ENCODE measurements at places on chromosomes 5 and 9. TPM values are rescaled to one million over a fixed set of nuclear protein-coding genes. Genes with fewer than 3 reads are reported as not detected.

The DAB2IP gene
- not detected for polyA plus RNA-seq

The PIP5K1B gene
- 9.0 TPM for polyA plus RNA-seq

The NUTM2G gene
- polyA plus RNA-seq, result not detected

The KIF27 gene
- 3.6 TPM for polyA plus RNA-seq

The CD180 gene
- polyA plus RNA-seq, result 42.0 TPM

The DRD1 gene
- polyA plus RNA-seq, result not detected

The SPINK6 gene
- not detected for polyA plus RNA-seq

The PCDHGB5 gene
- 0.27 TPM for polyA plus RNA-seq

The RNF180 gene
- polyA plus RNA-seq, result not detected

The SLC25A2 gene
- 0.20 TPM for polyA plus RNA-seq

The VAV2 gene
- 13.4 TPM for polyA plus RNA-seq

The GRM6 gene
- not detected for polyA plus RNA-seq

The ISL1 gene
- polyA plus RNA-seq, result not detected

The ANKRD31 gene
- 0.08 TPM for polyA plus RNA-seq

The RANBP6 gene
- 20.6 TPM for polyA plus RNA-seq

The PCDHA9 gene
- polyA plus RNA-seq, result not detected

The ARHGEF37 gene
- not detected for polyA plus RNA-seq

The PCA3 gene
- polyA plus RNA-seq, result 0.64 TPM

Data from naive B cell (primary cell).